ENCODE measurements at places on chromosomes 13 and 19. TPM values are rescaled to one million over a fixed set of nuclear protein-coding genes. Genes with fewer than 3 reads are reported as not detected.
A peak's percentile ranks its signal among the peaks of the same experiment; 100 is the strongest.

Gene ZNF492
- polyA plus RNA-seq: 0.28 TPM

Gene TBXA2R
- 1.1 TPM for polyA plus RNA-seq

Gene MYPOP
- 0.81 TPM for polyA plus RNA-seq

Gene ZNF90
- polyA plus RNA-seq: 1.3 TPM

Gene GZMM
- not detected for polyA plus RNA-seq

- no peak for DNase-seq
These were observed 11.3 kb downstream of the PRKCSH start for GRCh38 chr19:11446652-11447301.

DNA sequence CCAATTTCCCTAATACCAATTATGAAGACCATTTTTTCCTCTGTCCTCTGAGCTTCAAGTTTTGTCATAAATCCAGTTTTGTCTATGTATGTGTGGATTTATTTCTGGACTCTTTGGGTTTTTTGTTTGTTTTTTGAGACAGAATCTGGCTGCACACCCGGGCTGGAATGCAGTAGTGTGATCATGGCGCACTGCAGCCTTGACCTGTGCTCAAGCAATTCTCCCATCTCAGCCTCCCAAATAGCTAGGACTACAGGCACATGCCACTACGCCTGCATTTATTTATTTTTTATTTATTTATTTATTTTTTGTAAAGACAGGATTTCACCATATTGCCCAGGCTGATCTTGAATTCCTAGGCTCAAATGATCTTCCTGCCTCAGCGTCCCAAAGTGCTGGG, 45.3 kb upstream of the GTF3A start:
- no peak for DNase-seq

- peak; percentile 3 for DNase-seq
These were observed 472.1 kb upstream of the TSHZ3 start for GRCh38 chr19:31821346-31821745.

DNA sequence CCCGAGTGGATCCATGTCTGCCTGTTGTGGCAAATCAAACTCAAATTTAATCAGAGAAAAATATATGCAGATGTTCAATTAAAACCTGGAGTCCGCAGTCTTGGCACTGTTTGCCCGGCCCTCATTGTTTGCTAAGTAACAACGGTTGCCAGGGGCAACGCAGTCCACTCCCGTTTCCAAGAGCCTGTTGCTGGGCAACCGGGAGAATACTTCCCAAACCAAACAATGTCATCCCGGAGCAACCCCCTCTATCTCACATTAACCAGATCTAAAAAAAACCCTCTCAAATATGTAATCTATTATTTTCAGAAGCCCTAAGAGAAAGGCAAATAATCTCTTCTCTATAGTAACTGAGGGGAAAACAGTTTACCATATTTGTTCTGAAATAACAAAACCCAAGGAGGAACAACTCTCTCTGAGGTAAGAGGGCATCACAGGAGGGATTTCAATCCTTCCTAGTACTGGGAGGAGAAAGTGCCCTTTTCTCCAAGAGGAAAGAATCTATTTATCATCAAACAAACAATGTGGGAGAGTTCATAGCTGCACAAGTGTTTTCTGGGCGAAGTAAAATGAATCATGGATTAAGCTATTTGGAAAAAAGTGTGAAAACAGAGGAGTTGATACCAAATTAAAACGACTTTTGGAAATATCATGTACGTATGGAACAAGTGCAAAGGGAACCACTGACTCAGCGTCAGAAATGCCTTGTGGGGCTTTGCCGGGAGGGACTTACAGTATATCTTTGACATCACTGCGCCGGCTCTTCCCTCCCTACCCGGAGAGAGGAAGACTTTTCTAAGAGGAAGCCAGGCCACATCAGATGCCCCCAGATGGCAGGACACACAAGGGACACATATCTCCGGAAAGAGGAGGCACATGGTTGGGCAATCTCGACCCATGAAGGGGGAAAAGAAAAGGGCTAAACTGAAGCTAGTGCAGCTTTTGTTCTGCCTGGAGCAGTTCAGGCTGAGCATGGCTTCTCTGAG, 43.3 kb downstream of the RFX2 start:
- DNase-seq: peak; percentile 87

DNA sequence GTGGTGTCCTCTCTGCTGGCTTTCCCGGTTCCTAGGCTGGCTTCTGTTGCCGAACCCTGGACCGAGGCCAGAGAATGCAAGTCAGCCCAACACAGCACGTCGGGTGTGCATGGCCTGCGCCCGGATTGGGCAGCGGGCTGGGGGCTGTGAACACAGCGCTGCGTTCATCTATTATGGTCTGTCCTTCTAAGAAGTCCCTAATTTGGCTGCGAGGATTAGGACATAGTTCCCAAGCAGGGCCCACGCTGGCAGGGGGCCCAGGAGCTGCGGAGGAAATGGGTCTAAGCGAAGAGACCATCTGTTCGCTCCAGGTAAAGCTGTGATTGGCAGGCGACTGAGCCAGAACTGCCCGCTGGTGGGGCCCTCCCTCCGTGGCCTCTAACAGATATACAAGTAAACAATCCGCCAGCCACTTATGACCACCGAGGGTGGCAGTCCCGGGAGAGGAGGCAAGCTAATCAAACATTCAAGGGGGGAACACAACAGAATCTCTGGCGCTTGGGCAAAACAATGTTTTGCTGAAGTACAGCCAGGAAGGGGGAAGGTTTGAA, 6.0 kb downstream of the SYCE2 start:
- DNase-seq: peak; percentile 80

- no peak for DNase-seq
These were observed 20.4 kb downstream of the MYCBP2 start for GRCh38 chr13:77306458-77306857.

- DNase-seq: no peak
These were observed 2.1 kb upstream of the CEACAM7 start for GRCh38 chr19:41689993-41690800.

GRCh38 chr19:11806354-11807098, 7.5 kb upstream of the ZNF440 start:
- DNase-seq: no peak

DNA sequence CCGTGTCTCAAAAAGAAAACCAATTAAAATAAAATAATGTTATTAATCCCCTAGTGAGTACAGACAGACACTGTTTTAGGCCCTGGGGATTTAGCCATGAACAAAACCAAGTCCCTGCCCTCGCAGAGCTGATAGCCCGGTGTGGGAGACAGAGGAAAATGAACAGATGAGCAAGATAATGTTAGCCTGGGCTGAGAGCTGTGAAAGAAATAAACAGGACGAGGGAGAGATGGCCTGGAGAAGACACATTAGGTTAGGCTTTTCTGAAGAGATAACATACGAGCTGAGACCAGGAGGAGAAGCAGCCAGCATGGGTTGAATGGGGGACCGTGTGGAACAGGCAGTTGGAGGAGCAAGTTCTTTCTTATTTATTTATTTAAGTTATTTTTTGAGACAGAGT, 9.0 kb downstream of the RELB start:
- no peak for DNase-seq

GRCh38 chr13:98484289-98485219, 92.4 kb downstream of the STK24 start:
- peak; percentile 96 for DNase-seq

DNA sequence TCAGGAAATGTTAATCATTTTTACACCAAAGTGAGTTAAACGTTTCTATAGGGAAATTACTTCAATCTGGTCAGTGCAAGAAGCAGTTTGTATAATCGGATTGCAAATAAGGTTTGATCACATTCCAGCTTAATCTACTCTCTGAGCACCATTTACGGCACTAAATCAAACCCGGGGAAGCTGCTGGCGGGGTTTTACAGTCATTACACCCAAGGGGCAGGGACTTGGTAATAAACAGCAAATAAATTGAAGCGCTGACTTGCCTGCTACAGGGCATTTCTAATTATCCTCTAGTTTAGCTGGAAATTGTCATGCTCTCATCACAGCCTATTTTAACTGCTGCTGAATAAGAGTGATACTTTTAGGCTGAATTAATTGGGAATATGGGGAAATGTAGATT, 152.1 kb upstream of the SOX21 start:
- no peak for DNase-seq

- DNase-seq: peak; percentile 39
These were observed 92.1 kb downstream of the USP12 start for GRCh38 chr13:27079421-27079958.

DNA sequence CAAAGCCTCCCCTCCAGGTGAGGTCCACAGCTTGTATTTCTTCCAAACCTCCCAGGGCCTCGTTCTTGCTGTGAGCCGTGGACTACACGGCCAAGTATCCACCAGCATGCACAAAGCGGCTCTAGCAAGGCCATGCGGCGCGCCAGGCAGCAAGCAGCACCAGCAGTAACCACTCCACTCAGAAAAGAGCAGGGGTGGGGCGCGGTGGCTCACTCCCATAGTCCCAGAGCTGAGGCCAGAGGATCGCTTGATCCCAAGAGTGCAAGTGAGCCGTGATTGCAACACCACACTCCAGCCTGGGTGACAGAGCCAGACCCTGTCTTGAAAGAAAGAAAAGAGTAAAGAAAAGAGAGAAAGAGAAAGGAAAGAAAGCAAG, 4.7 kb downstream of the CCDC8 start:
- no peak for DNase-seq
